DMS79 treated with DMSO at 0.1 percent for 48 hours (cell line): ENCODE measurements at places on chromosomes 5 and 9.
A peak's percentile ranks its signal among the peaks of the same experiment; 100 is the strongest.

DNA sequence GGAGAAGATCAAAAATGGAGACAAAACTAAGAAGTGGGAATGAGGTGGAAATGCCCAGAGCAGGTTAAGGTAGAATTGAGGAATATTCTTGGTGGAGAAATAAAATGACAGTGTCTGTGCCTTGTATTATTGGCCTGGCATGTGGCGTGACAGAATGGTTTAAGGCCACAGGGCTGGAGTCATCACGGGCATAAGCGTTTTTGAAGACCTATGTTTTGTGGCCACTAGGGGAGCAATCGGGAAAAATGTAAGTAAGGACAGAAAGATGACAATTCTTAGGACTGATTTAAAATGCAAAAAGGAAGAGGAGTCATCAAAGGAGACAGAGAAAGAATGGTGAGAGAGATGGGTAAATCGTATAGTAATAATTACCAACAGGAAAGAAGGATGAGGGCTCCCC lies 72.2 kb upstream of the EPB41L4A start:
- no peak for DNase-seq

GRCh38 chr5:142375944-142376411 lies 51.2 kb upstream of the SPRY4 start:
- DNase-seq = no peak

- DNase-seq = no peak
These were observed 32.2 kb downstream of the GCNT4 start for GRCh38 chr5:75020016-75020656.

DNA sequence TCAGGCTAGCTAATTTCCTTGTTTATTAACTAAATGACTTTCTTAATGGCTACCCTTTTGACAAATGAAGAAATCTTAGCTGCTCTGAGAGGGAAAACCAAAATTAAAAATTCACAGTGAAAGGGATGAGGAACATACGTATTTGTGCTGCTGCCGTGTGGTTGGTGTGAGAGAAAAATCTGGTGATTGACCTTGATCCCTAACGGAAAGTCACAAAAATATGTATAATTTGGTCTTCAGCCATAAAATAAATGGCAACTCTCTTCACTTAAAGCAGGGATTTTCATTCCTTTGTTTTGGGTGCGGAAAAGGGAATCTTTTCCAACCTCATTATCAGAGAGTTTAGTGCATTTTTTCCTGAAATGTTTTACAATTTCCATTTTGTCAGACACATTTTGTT lies 40.4 kb downstream of the PAM start:
- peak; percentile 39 for DNase-seq

- DNase-seq = peak; percentile 34
These were observed 251.4 kb upstream of the IL12B start for GRCh38 chr5:159581502-159582249.

DNA sequence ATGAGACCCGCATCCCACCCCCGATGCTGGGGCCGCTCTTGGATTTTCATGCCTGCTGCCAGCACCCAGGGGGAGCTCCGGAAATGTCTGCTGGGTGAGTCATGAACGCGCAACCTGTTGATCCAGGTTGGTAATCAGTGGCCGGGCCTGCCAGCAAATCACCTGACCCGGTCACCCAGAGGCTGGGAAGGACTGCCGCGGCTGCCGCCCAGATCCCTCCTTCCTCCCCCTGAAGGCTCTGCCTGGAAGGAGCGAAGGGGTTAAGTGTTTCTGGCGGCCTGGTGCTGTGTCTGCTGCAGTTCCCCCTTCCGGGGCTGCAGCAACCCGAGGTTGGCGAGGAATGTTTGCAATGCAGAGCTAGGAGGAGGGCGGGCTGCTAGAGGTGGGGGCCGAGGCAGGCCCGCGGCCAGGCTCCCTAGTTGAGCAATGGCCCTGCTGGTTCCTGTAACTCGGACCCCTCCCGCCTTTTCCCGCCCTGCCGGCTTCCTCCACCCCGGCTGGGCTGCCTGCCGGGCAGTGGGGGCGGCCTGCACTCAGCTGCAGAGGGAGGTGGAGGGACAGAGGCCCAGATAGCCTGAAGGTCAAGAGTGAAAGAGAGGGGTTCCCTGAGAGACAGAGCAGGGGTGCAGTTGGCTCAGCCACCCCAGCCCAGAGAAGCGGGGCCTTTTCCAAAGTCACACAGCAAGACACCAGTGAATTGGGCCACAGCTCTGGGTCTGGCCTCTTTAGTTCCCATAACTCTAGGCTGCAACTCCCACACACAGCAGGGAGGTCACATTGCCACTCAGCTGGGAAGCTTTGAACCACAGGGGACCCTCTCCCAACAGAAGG lies 156.3 kb upstream of the IER5L start:
- peak; percentile 62 for DNase-seq

DNA sequence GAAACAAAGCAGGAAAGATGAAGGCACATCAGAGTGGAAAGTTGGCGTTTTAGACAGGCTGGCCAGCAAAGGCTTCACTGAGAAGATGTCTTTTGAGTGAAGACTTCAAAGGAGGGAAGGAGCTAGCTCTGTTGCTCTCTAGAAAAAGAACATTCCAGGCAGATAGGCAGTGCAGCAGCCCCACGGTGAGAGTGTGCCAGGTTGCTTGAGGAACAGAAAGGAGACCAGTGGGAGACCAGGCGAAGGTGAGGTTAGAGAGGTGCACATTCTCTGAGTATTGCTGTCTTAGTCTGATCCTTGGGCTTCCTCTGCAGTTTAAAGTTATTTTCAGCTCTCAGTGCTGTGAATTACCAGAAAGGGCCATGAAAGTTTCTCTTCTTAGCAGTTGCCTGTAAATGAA lies 83.8 kb downstream of the SLC44A1 start:
- no peak for DNase-seq

DNA sequence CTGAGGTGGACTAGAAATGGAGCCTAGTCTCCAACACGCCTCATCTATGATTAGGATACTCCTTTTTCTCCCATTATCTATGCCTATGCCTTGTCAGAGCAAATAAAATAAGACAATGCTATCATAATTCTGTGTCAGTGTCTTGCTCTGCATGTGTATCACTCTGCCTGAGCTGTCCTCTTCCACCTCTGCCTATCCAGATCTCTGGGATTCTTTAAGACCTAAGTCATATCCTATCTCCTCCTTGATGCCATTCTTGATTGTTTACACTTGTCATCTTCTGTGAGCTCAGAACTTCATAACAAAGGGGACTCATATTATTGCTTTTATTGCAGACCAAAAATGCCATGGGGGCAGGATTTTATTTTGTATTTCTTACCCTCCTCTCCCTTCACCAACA lies 351.2 kb upstream of the C9orf72 start:
- DNase-seq = no peak

DNA sequence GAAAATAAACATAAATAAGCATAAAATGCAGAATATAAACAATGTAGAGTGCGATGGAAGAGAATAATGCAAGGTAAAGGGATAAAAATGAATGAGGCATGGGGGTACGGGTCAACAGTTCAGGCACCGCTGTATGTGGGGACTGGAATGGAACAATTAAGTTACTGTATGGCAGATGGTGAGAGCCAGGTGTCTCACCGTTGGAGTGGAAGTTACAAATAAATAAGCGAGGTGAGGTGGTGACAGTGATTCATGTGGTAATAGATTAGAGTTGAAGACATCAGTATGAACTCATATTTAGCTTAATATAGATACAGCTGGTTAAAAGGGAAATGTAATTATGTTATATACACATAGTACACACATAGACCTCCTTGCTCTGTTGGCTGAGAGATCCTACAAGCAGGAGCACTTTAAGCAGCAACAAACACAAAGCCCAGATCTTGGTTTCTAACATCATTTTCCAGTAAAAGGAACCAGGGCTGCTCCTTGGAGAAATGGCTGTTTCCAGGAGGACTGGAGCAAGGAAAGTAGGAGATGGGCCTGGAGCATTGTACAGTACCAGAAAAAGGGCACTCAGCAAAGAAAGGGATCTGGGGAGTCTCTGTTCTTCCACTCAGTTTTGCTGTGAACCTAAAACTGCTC lies 2.4 kb upstream of the OMD start:
- no peak for DNase-seq

DNA sequence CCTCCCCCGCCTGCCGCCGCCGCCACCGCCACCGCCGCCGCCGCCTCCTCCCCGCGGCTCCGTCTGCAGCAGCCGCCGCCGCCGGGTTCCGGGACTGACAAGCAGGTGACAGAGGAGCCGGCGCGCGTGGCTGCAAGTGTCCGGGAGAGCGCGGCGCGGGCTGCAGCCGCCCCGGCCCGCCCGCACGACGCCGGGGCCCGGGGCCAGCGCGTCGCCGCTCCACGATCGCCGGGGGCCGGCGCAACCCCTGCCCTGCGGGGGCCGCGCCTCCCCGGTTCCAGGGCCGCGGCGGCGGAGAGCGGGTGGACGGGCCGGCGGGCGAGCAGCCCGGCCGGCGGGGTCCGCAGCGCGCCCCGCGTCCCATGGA lies 343 bp downstream of the LMX1B start:
- no peak for DNase-seq

DNA sequence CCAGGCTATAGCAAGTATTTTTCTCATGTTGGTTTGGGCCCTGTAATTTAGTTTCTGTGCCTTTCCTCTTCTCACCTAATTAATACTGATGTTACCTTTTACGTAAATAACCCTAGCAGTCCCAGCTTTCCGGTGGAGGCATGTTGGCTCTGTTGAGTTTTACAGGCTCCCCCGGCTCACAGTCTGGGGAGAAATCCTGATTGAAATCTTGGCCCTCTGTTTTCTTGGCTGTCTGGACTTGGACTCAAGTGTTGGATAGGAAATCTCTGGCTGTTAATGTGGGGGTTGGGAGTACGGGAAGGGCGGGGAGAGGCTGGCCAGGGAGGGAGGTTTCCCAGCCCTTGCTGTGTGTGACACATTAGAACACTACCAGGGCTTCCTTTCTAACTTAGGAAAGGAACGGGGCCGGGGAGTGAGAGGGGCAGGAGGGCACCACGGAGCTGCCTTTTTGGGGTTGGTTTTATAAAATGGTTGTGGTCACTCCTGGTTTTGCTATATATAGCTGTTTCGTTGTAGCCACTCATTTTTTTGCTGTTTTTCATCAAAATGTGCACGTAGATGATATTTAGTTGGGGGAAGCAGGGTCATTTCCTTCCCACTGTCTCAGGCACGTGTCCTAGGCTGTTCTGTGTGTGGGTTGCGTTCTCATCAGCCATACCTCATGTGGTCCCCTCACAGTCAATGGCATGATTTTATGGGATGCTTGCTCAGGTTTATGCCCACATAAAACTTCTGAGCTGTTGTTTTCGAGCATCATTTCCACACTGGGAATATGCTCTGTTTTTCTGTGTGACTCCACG lies 11.0 kb downstream of the TRIO start:
- no peak for DNase-seq

DNA sequence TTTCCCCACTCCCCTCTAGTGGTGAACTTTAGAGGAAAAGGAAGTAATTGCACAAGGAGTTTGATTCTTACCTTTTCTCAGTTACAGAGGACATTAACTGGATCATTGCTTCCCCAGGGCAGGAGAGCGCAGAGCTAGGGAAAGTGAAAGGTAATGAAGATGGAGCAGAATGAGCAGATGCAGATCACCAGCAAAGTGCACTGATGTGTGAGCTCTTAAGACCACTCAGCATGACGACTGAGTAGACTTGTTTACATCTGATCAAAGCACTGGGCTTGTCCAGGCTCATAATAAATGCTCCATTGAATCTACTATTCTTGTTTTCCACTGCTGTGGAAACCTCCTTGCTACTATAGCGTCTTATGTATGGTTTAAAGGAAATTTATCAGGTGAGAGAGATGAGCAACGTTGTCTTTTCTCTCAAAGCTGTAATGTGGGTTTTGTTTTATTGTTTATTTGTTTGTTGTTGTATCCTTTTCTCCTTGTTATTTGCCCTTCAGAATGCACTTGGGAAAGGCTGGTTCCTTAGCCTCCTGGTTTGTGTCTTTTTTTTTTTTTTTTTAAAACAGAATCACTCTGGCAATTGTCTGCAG lies 25.3 kb downstream of the SLC22A5 start:
- peak; percentile 89 for DNase-seq

DNA sequence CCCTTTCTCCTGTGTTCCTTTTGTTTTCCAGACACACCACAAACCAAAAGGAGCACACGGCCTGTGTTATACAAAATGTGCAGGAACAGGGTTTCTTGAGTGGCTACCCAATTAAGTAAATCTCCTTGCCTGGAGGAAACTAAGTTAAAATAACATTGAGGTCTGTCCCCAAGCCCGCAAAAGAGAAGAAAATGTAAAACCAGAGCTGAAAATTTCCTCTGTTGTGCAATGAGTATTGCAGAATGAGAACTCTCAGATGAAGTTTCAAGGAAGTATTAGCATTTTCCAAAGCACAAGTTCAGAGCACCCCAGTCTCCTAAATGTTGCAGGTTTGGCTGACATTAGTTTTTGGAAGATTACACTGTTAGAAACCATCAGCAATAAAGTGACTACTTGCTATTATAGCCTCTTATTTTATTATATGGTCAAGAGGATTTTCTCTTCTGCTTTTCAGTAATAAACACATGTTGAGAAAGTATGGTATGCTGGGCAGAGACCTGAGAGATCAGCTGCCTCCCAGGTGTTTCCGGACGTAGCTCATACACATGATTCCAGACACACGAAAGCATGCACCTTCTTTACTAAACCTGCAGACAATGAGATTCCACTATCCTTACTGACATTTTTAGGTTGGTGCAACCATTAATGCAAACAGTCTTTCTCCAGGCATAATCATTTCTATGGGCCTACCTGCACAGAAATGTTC lies 161.3 kb downstream of the SNCAIP start:
- DNase-seq = no peak

- no peak for DNase-seq
These were observed at the start of gene EDIL3 for GRCh38 chr5:84384604-84385575. Gene EDIL3, minus strand, starts transcription at chr5:84384880. Its CDS starts 506 bp downstream, at chr5:84384374.

- no peak for DNase-seq
These were observed 361.3 kb downstream of the PTPRD start for GRCh38 chr9:10251490-10251889.

GRCh38 chr5:155884041-155884440 lies 442.9 kb upstream of the SGCD start:
- DNase-seq = no peak

- no peak for DNase-seq
These were observed 11.2 kb upstream of the JAK2 start for GRCh38 chr9:4973902-4974301.

DNA sequence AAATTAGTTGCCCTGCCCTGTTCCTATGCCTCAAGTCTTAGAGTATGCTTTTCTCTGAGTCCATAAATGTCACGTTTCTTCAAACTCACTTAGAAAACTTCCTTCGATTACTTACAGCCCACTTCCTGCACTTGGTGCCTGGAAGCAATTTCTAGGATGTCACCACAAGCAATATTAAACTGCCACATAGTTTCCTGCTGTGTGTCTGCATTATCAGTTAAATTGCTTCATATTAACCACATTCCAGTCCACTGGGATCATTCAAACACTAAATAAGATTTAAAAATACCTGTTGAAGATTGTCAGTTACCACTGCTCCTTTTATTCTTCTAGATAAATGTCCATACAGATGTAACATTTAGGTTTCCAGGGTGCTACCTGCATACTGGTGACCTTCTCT lies 4.1 kb downstream of the DENND1A start:
- DNase-seq = no peak

DNA sequence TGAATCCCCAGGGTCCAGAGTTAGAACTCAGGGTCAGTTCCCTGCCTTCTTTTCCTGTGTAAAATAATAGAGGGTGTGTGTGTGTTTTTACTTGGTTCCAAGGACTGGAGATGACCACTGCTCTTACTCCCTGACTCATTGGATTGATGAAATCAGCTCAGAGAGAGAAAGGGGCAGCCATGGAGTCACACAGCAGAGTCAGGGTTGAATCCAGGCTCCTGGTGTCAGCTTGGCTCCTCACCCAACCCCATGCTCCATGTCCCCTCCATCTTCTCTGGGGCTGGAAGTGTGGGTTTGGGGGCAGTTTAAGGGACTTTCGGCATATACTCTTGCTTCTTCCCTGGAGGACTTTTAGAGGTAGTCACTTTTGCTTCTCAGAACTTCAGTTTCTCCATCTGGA lies 21.6 kb downstream of the DAB2IP start:
- DNase-seq = no peak
